Gastrocnemius medialis (tissue), 4 donors: ENCODE measurements at places on chromosomes 3 and 15. TPM values are rescaled to one million over a fixed set of nuclear protein-coding genes. Genes with fewer than 3 reads are reported as not detected.

GRCh38 chr3:76365275-76365674, 579.9 kb upstream of the ZNF717 start:
- DNase-seq, result no peak

DNA sequence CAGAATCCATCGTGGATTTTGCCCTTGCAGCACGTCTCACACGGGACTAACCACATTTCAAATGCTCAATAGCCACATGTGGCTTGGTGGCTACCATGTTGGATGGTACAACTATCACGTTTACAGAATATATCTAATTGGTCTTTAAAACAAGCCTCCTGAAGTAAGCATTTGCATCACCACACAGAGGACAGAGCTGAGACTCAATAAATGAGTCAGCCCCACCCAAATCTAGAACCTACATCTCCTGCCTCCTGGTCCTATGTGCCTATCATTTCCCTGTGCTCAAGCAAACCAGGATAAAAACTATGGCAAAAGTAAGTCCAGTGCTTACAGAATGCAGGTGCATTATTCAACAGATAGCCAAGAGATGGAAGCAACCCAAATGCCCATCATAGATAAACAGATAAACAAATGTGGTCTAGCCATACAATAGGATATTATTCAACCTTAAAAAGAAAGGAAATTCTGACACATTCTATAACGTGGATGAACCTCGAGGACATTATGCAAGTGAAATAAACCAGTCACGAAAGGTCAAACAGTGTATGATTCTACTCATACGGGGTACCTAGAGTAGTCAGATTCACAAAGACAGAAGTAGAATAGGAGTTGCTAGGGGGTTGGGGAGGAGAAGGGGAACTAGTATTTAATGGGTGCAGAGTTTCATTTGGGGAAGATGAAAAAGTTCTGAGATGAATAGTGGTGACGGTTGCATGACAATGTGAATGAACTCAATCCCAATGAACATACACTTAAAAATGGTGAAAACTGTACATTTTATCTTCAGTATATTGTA, 43.9 kb downstream of the SRGAP3 start:
- DNase-seq, result no peak

GRCh38 chr15:52615302-52615701, 46.5 kb upstream of the ARPP19 start:
- no peak for DNase-seq

GRCh38 chr3:134867277-134867676, 72.2 kb downstream of the EPHB1 start:
- no peak for DNase-seq

GRCh38 chr3:39390181-39390580, 7.0 kb downstream of the SLC25A38 start:
- no peak for DNase-seq

DNA sequence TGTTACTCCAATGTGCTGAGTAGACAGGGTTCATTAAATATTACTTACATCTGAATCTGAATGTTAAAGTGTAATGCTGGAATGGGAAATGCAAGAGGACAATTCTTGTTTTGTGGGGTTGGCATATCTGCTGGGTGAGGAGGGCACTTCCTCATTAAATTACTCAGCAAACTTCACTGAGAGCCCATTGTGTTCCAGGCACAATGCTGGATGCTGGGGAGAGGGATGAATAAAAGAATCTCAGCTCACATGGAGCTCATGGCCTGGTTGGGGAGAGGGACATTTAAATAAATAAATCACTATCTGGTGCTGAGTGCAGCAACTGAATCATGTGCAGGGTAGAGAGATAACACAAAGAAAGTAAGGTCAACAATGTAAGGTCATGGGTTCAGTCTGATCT, 199.2 kb upstream of the CFAP20DC start:
- DNase-seq, result no peak

SEMA5B gene
- not detected for total RNA-seq
